ENCODE measurements at places on chromosomes 6 and 20. TPM values are rescaled to one million over a fixed set of nuclear protein-coding genes. Genes with fewer than 3 reads are reported as not detected.

Gene LY86
- total RNA-seq: 1.3 TPM

Gene SMIM28
- total RNA-seq: not detected

Gene CPXM1
- 8.8 TPM for total RNA-seq

Gene IYD
- total RNA-seq: not detected

Gene LAMP5
- 4.1 TPM for total RNA-seq

Gene COL10A1
- not detected for total RNA-seq

Gene TGM3
- 0.31 TPM for total RNA-seq

Gene SIRPB2
- 1.3 TPM for total RNA-seq

Gene FBXO30
- total RNA-seq: 82.6 TPM

Gene FNDC11
- total RNA-seq: 4.1 TPM

Gene EEF1A2
- 281 TPM for total RNA-seq

Gene KHDRBS2
- total RNA-seq: 98.6 TPM

Gene ELOVL2
- 45.7 TPM for total RNA-seq

Gene RCAN2
- 7.5 TPM for total RNA-seq

Gene GPLD1
- total RNA-seq: 19.7 TPM

Gene SOX4
- 272 TPM for total RNA-seq

Gene SRC
- total RNA-seq: 34.4 TPM

Gene FAM83D
- 4.1 TPM for total RNA-seq

Gene DLL1
- 18.2 TPM for total RNA-seq

Gene IMPG1
- total RNA-seq: not detected

Gene LRRN4
- not detected for total RNA-seq

Gene MEI4
- 0.31 TPM for total RNA-seq

Gene MROH8
- total RNA-seq: 4.4 TPM

Gene DUSP15
- 6.6 TPM for total RNA-seq

Gene MEP1A
- total RNA-seq: not detected

Gene KIAA1586
- total RNA-seq: 81.4 TPM

Gene KIF13A
- total RNA-seq: 28.5 TPM

Gene RAET1L
- total RNA-seq: not detected

Gene RSPH4A
- 2.5 TPM for total RNA-seq

Gene NUS1
- total RNA-seq: 31.9 TPM

Gene NMBR
- total RNA-seq: 6.6 TPM

Gene POM121L2
- total RNA-seq: not detected

Gene HTR1B
- 1.9 TPM for total RNA-seq

Gene ULBP1
- total RNA-seq: 1.9 TPM

Gene NUDT3
- total RNA-seq: 146 TPM

Gene SEL1L2
- 2.2 TPM for total RNA-seq

Gene PLN
- not detected for total RNA-seq

Gene C20orf141
- total RNA-seq: not detected

Gene TIAM2
- 275 TPM for total RNA-seq

Gene TUBB1
- 0.31 TPM for total RNA-seq

Gene KCNK5
- not detected for total RNA-seq

Gene CHD6
- 105 TPM for total RNA-seq

Gene ZSCAN23
- 36.3 TPM for total RNA-seq

Gene SMLR1
- not detected for total RNA-seq

Gene UFL1
- 18.8 TPM for total RNA-seq

Gene HCK
- 2.2 TPM for total RNA-seq

Gene ARFGEF3
- 84.8 TPM for total RNA-seq

Gene WFDC12
- not detected for total RNA-seq

Gene AIF1
- 3.4 TPM for total RNA-seq

Gene LINC00237
- 2.8 TPM for total RNA-seq

Gene C20orf204
- total RNA-seq: 4.4 TPM

Gene SYCP2L
- 11.9 TPM for total RNA-seq

Data from parietal lobe (tissue), 2 donors.